ENCODE measurements at places on chromosomes 7 and 10.

DNA sequence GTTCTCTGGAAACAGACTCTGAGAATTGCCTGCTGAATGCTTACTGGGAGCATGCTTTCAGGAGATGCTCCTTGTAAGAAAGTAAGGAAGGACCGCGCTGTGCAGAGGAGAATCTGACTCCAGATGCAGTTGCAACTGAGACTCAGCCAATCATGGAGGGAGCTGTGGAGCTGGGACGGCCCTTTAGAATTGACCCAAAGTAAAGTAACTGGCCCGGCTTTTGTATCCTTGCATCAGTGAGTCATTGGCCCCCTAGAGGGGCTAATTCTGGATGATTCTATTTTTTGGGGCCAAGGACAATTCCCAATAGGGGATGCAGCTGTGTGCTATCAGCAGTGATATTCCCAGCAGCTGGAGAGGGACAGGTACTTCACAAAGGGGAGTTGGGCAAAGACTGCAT, 170.4 kb downstream of the PTEN start:
- no peak for DNase-seq

GRCh38 chr10:870564-871166, 60.8 kb downstream of the LARP4B start:
- DNase-seq, result no peak

DNA sequence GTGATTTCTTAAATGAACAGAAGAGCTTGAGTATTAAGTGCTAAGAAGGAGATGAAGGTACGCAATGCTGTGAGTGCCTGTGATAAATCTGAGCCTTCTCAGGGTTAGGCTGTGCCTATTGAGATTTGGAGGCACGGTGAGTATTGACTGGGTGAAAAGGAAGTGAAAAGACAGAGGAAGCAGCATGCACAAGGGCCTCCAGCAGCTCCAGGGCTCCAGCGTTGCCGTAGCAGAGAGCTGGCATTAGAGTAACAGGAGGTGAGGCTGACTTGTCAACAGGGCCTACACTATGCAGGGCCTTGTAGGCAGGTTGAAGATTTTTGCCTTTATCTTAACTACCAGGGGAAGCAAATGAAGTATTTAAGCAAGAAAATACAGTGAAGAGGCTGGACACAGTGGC, 54.1 kb upstream of the PDCD4 start:
- DNase-seq, result no peak

DNA sequence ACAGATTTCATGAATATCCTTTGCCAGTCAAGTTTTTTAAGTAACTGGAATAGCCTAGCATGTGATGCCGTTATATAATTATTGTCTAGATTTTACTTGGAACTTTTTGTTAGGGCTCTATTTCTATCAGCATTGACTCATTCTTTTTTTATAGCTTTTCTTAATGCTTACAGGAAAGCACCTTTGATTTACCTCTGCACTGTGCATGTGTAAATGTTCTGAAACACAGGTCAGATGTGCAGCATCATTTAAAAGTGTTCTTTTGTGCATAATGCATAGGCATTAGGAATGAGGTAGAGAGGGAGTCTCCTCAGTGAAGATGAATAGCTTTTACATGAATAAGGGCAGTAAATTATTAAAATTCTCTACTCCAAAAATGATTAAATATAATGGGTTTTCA, 669.3 kb upstream of the MBL2 start:
- no peak for DNase-seq

DNA sequence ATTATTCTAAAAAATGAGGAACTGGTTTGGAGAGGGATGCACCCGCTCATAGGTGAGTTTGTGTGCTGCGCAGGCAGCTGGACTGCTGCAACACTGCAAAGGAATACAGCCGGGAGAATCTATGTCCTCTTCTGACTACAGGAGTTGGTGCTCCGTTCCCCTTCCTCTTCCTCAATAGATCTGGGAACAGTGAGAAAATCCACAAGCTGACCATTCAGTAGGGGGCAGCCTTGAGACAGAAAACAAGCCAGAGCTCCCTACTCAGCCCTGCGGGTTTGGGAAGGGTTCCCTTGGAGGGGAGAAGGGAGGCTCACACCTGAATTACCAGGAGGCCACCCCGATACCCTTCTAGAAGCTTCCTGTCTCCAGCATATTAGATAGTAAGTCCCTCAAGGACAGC, 87.3 kb upstream of the FOXI2 start:
- DNase-seq, result no peak

DNA sequence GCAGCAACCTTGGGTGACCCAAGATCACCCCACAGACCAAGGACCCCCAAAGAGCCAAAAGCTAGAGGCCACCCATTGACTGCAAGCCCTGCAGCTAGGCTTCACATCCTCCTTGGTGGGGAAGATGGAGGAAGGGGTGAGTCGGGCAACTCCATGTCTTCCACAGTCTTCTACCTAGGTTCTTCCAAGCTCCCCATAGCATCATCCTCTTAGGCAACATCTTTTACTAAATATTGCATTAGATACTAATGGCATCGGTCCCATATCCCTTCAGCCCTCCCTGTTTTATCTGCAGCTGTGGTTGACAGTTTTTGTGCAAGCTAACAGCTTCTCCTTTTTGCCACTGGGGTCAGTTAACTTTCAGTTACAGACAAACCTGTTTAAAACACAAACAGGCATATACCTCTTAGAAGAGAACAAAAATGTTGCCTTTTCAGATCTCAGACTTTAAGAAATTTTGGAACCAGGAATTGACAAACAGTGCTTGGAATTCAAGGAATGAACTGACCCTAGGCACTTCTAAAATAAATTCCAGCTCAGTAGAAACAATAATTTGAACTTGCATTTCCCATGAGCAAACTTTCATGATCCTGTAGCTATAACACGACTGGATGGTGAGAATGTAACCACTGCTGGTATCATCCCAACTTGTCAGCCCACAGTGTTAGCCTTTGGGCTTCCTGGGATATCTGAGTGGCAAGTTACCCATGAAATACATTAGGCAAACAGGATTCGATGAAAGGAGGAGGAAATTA, 33.9 kb upstream of the MSMB start:
- DNase-seq, result no peak

DNA sequence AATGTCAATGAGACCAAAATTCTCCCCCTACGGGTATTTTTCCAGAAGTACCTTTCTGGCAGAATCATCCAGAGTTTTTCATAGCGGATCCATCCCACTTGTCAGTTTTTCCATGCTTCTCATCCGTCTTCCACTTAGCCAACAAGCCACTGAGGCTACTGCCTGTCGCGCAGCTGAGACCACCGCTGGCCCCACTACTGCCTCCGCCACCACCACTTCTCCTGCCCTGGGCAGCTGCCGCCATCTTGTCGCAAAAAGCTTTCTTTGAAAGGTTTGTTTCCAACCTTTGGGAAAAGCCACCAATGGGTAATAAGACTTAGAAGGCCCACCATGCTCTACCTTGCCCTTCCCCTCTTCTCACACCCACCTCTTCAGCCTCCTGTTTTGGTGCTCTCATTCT, 42.1 kb downstream of the ERLIN1 start:
- DNase-seq, result no peak

- no peak for DNase-seq
Measured at GRCh38 chr7:151837285-151838042, 39.5 kb downstream of the PRKAG2 start.

DNA sequence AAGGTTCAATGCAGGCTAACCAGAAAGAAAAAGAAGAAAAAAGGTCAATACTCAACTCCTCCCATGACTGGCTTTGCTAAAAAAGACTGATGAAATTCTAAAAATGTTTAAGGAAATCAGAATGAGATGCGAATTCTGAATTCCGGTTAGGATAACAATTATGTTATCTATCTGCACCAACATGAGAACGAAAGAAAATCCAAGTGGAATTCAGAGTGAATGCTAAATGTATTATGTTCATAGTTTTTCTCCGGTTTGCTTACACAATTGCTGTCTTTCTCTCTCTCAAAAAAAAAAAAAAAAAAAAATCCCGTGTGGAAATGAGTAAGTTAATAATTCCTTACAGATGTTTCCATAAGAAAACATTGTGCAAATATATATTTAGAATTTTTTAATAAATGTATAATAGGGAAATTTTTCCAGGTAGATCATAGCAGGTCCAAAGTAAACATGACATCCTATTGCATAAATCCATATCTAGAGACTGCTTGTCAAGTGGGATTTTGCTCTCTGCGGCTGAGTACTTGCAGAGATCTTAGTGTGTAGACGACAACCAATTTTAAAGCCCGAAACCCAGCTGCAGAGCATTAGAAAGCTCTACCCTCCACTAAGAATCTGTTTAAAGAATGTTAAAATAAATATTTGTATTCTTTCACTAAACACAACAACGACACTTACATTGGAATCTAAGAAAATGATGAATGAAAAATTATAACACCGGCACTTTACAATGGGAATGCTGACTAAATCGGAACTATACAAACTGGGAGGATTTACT, 104.0 kb downstream of the JAZF1 start:
- no peak for DNase-seq

- DNase-seq, result no peak
Measured at GRCh38 chr10:836782-837181, 94.7 kb downstream of the LARP4B start.

DNA sequence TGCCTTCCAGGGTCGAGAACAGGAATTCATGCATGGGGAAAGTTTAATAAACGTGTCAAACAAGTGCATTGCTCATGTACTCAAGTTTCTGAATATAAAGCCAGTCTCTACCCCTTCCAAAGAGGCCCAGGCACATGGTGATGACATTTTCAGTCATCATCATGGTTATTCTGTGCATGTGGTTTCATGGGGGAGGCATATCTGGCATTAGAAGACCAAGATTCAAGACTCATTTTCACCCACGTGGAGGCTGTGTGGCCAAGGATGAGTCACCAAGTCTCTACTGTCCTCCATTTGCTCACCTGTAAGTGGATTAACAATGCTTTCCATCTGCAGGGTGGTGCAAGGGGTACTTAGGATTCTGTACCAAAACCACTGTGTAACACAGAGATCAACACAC, 34.0 kb upstream of the CNPY1 start:
- peak; percentile 11 for DNase-seq

GRCh38 chr10:4257939-4258465, 473.0 kb upstream of the KLF6 start:
- DNase-seq, result no peak

GRCh38 chr10:6840766-6841165, 260.7 kb upstream of the PRKCQ start:
- no peak for DNase-seq

Measured in stimulated activated CD8-positive, alpha-beta memory T cell treated with anti-CD3 and anti-CD28 coated beads, Interleukin-4, amount 100 ng/mL, for 24 hours (primary cell).